ENCODE measurements at places on chromosomes 5 and 9. TPM values are rescaled to one million over a fixed set of nuclear protein-coding genes. Genes with fewer than 3 reads are reported as not detected.

Gene MYMK
- total RNA-seq, result not detected

DNA sequence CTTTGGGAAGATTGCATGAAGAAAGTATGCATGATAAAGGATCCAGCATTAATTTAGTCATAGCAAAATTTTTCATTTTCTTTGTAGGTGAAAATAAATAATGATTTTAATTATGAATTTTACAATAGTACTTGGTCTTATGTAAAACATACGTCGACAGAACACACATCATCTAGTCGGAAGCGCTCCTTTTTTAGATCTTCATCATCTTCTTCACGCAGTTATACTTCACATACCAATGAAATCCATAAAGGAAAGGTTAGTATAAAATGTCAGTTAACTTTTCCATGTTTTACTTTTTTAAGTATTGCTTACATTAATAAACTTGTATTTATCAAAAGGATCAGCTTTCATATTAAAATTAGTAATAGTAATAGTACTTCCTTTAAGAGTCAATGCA lies 35.8 kb downstream of the C7 start:
- no peak for DNase-seq

Gene FANCG
- 56.2 TPM for total RNA-seq

DNA sequence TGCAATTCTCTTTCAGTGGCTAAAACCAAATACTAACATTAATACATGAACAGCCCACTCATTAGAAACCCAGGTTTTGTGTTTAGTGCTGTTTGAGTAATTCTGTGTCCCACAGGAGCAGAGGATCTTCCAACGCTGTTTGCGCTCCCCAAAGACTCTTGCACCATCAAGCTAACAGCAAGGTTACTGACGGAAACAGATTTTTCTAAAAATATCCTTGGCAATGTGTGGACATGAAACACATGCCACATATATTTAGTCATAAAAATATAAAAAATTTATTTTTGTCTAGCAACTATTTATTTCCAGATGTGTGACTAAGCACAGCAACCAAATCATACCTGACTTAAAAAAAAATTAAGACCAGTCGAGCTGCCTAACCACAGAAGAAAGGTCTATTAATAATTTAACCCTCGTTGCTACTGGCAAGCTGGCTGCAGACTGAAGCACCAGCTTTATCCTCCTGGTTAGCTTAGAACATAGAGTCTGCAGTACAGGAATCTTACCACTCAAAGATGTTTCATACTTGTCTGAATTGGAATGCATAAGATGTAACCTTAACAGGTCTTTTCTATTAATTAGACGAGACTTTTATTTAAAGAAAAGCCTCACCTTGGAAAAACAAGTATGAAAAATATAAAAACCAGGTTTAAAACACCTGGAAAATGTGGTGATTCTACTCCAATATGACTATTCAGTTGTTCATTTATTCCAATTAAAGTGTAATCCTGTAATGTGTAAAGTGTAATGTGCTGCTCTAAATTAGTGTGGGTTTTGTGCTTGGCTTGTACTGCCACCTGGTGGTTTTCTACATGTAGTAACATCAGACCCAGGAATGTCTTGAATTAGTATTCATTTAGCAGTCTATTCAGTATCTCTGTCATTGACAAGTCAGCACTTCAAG lies 272.5 kb downstream of the EPB41L4A start:
- peak; percentile 86 for DNase-seq

- no peak for DNase-seq
Observed at GRCh38 chr9:112224401-112225289, 49.5 kb upstream of the SUSD1 start.

DNA sequence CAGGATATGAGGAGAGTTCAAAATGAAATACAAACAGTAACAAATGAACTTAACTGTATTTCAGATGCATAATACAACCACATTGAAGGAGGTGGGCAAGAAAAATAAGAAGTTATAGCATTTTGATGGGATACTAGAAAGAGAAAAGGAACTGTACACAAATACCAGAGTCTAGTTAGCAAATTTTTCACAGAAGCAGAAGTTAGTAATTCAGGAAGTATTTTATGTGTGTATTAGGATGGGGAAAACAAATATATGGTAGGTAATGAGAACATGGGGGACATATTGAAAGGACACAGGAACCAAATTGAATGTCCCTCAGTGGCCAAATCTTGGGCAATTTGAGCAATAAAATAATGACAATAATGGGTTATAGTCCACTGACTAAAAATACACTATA lies 18.4 kb downstream of the GM2A start:
- no peak for DNase-seq

DNA sequence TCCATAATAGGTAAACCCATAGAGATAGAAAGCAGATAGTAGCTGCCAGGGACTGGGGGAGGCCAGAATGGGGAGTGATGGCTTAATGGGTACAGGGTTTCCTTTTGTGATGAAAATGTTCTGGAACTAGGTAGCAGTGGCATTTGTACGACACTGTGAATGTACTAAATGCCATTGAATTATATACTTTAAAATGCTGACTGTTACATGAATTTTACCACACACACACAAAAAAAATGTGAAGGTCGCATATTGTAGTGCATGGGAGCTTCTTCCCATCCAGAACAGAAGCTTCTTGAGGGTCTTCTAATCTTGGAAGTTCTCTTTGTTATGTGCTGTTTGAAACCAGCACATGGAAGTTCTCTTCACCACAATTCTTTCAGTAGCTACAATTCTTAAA lies 19.9 kb upstream of the ANP32B start:
- no peak for DNase-seq

Gene BTNL3
- total RNA-seq, result not detected

Gene ABLIM3
- total RNA-seq, result 2.2 TPM

Gene CATSPER3
- total RNA-seq, result 0.74 TPM

DNA sequence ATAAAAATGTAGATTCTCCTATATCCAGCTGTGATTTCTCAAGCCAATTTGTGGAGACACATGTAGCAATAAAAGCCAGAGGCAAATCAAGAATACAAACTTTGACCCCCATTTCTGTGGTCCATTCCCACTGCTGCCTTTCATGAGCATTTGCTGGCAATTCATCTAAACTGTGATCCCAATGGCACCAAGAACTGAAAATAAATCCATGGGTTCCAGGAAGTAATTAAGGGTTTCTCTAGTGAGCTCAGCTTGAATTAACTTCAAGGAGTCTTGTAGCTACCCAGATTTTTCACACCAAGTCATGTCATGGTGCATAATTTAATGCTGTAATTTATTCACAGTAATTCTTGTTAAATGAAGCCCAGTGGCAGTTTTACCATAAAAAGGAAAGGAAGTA lies 145.0 kb upstream of the SMC2 start:
- no peak for DNase-seq

DNA sequence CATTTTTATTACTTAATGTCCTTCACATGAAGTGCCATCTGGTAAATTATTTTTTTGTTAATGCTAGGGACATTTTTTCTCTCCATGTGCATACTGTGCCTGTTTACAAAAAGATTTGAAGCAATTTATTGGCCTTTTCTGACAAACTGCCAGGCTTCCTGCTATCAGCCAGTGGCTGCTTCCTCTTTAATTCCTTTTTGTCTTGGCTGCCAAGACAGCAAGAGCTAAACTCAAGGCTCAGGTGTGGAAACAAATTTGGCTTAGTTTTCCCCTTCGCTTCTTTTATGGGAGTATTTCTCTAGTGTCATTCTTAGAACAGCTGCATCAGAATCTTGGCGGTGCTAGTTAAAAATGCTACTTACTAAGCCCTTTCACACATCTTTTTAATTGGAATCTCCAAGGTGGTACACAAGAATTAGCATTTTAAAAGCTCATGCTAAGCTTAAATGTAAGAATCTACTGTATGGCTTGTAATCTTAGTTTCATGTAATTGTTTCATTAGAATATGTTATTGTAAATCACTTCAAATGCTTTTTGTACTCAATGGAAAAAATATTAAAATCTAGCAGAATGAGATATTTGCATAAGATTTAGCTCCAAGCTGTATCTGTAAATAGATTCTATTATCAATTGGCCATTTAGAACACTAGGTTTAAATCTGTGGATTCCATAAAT lies 134.2 kb upstream of the RASGRF2 start:
- DNase-seq, result no peak

DNA sequence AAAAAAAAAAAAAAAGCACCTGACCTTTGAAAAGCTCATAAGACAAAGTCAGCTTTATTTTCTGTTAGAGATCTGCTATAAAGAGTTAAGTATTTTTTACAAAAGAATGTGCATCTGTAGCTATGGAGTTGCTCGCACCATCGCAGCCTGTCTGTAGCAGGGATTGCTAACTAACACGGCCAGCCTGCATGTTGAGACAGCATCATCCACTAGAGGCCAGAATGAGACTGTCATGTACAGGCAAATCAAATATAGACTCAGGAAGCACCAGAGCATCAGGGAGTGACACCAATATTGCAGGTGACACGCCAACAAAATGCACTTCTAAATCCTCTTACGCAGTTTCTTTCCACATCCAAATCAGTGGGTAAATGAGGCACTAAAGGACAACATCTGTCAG lies 136.3 kb upstream of the RASEF start:
- DNase-seq, result peak; percentile 46

DNA sequence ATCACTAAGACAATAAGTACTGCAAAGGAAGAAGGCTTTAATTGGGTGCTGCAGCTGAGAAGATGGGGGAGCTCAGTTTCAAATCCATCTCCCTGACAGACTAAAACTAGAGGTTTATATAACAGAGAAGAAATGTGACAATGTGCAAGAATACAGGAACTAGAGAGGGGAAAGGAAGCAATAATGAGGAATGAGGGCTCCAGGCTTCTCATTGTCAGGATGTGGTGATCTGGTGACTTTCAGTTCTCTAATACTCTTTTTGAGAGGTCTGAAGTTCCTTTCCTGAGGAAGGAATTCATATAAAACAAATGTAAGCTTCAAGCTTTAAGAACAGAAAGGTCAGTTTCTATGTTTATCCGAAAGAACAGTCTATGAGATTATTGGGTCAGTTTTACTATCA lies 42.5 kb upstream of the SPATA31E1 start:
- no peak for DNase-seq

Gene CCIN
- not detected for total RNA-seq

Gene C5orf58
- total RNA-seq, result not detected

Gene PCDHA1
- total RNA-seq, result 3.2 TPM

DNA sequence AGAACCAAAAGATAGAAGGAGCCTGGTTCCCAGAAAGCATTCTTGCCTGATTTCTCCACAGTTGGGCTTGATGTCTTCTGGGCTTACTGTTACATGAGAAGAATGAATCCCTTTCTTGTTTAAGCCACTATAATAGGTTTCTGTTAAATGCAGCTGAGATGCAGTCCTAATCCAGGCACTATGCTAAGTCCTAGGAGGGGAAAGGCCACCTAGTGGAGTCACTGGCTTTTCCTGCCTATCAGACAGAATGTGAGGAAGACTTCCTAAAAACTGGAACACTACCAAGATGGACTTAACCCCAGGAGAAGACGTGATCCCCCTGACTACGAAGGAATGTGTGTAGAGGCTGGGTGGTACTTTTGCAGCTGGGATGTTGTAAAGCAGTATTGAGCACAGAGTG lies 34.3 kb upstream of the FSD1L start:
- DNase-seq, result peak; percentile 44

DNA sequence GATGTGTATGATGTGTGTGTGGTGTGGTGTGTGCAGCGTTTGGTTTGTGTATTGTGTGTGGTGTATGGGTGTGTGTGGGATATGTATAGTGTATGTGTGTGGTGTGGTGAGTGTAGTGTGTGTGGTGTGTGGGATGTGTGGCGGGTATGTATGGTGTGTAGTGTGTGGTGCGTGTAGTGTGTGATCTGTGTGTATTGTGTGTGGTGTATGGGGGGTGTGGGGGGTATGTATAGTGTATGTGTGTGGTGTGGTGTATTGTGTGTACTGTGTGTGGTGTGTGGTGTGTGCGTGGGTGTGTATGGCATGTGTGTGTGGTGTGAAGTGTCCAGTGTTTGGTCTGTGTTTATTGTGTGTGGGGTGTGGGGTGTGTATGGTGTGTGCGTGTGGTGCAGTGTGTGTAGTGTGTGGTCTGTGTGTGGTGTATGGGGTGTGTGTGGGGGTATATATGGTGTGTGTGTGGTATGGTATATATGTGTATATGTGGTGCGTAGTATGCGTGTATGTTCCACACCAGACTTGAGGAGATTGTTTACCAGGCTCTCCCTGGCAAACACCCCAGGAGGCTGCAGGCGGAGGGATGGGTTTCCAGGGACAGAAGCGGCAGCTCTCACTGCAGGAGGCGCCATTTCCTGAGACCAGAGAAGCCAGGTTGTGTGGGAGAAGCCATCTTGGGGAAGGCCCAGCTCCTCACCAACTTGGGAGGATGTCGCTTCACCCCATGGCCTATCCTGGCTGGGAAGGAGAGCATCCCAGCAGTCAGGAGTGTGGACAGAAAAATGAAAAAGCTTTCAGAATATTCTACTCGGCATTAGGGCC lies 138.1 kb downstream of the NXNL2 start:
- DNase-seq, result peak; percentile 50

- DNase-seq, result peak; percentile 55
Observed at GRCh38 chr9:126677188-126678084, 63.7 kb downstream of the LMX1B start.

Gene C5orf63
- total RNA-seq, result 6.8 TPM

DNA sequence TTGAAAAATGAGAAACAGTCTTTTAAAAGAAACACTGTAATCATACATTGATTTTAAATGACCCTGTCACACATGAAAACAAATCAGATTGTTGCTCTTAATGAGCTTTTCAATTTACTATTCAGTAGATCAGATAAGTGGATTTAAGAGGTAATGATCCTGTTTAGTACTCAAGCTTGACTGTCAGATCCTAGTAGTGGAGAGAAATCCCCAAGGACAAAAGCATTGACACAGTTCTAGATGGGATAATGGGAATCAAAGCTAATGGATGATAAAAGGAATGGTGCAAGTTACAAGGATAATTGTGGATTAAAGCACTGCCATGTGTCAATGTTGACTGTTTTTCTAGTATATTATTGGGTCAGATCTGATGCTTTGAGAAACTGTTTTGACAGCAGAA lies 142.3 kb upstream of the TLX3 start:
- DNase-seq, result no peak

Gene ARL14EPL
- not detected for total RNA-seq
